Retina (tissue), 1 donor: ENCODE measurements at places on chromosomes 11 and 22.

DNA sequence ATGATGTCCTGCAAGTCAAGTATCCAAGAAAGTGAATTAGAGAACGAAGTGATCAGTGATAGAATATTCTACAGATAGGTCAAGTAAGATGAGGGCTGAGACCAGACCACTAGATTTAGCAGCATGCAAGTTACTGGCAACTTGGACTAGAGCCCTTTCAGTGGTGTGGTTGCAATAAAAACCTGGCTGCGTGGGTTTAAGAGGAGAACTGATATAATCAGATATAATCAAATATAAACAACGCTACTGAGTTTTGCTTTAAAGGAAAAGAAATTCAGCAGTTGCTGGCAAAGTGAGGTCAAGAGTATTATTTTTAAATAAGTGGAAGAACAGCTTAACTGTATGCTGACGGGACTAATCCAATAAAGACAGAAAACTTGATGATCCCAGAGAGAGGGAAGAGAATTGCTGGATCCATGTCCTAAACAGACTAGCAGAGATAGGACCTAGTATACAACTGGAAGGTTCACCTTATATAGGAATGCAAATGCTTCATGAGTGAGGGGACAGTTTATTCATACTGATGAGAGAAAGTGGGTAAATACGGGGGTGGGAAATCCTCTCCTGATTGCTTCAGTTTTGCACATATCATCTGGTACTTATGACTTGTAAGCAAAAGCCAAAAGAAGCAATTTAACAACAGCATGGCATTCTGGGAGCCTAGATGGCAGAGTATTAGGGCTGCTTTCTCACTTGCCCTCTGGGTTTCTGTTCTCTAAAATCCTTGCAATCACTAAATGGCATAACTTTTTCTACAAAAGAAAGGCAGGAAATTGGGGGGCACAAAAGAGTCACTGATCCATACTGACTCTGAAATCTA lies 146.2 kb downstream of the RBFOX2 start:
- no peak for DNase-seq

- DNase-seq: no peak
Observed at GRCh38 chr22:24532075-24532474, 22.9 kb downstream of the GUCD1 start.

DNA sequence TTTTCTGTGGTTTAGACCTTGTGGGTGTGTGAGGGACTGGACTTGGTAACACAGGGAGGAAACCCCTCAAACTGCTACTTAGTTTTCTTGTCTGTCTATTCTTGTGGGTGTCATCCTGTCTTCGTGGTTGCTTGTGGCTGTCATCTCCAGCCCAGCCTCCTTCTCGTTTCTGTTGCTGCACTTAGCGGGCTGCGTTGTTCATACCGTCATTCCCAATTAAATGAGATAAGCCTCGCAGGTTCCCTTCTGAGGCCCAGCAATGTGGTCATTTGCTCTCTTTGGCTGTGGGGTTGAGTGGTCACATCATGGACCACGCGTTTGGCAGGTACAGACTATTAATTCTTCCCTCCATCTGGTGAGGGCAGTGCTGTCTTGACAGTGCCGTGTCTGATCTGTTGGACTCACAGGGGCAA lies 18.8 kb downstream of the PANX1 start:
- no peak for DNase-seq

GRCh38 chr22:28933321-28933720 lies 49.9 kb downstream of the ZNRF3 start:
- no peak for DNase-seq

DNA sequence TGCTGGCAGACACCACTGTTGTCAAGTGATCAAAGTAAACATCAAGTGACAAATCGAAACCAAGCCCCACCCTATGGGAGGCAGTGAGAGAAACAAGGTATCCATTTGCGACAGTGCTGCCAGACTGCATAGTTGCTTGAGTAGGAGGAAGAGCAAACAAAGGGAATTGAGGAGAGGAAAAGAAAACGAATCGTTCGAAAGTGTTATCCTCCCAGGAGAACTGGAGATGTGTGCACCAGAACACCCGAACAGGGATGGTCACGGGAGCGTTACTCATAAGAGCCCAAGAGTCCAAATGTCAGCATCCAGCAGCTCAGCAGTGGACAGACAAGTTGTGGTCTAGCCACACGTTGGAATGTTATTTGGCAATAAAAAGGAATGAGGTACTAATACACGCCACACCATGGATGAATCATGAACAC lies 58.4 kb upstream of the NUP50 start:
- DNase-seq: no peak
